ENCODE measurements at places on chromosomes 5 and 9. TPM values are rescaled to one million over a fixed set of nuclear protein-coding genes. Genes with fewer than 3 reads are reported as not detected.

DNA sequence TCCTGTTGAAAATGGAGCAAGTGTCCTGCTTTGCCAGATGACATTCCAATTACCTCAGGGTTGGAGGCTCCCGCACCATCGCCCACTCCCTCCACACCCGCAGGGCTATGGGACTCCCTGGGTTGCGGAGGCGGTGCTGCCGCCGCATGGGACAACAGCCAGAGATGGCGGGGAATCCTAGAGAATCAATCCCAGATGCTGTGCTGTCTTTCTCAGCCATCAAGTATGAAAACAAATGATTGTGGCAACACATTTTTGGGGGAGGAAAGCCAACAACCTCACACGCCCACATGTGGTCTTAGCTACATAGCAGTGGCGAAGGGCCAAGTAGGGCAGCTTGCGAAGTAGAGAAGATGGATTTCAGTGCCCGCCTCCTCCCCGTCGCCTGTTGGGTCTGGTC lies 46.7 kb downstream of the IL31RA start:
- DNase-seq = peak; percentile 97

The SCGB3A2 gene
- not detected for total RNA-seq

DNA sequence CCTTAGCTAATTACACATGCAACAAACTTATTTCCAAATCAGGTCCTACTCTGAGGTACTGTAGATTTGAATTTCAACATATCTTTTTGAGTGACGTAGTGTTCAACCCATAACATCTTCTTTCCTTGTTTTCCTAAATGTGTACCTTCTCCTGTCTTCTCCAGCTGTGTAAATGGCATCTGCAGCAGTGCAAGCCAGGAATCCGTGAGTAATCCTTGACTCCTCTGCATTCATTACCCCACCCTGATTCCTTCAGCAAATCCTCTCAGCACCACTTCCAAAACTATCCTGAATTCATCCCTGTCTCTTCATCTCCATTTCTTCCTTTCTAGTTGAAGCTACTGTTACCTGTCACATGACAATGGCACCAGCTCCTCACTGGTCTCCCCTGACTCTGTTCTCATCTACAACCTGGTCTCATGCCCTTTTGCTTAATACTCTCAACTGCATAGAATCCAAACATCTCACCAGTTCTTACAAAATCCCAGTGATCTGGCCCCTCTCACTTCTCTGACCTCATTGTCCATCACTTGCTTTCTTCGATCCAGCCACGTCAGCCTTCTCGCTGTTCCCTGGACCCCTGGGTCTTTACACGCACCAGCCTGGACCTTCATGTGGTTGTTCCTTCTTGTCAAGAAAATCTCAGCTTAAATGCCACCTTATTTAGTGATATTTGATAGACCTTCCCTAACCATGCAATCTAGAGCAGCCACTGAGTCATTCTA lies 14.6 kb upstream of the TRAF1 start:
- DNase-seq = peak; percentile 76

DNA sequence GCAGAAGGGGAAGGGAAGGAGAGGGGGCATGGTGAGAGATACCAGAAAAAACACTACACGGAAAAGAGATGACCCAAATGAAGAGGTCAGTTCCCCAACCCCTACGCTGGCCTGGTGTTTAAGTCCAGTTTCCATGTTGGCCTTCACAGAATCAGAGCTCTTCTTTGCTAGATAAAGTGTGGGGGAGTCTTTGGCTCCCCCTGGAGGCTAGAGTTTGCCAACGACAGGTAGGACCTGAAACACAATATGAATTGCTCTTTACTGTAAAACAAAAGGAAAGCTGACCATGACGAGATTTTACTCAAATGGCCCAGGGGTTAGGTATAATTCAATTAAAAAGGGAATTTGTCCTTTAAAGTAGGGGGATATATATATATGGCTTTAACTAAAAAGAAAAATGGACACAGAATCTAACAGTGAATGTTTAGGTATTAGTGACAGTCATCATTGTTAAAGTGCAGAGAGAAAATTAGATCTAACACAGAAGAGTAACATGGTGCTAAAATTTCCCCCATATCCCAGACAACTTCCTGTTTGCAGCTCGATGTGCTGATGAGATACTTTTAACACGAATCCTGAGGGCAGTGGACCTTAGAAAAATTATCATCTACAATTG lies 92.0 kb downstream of the SV2C start:
- DNase-seq = peak; percentile 43

DNA sequence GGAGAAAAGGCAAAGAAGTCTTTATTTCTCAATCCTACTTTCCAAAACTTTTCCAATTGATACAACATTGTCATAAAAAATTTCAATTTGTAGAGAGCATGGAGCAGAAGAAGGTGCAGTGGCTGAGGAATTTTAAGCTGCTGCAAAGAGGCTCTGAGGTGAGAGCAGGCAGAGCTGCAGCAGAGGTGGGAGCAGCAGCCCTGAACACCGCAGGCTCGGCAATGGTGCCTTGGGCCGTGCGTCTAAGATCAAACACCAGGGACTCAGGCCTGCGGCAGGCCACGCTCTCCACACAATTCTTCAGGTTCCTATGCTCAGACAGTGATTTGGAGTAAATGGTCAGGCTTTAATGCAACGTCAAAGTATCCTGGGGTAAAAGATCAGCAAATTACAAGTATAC lies 46.3 kb downstream of the SIL1 start:
- DNase-seq = no peak

- DNase-seq = no peak
Observed at GRCh38 chr5:6787941-6788340, 74.7 kb downstream of the TENT4A start.

DNA sequence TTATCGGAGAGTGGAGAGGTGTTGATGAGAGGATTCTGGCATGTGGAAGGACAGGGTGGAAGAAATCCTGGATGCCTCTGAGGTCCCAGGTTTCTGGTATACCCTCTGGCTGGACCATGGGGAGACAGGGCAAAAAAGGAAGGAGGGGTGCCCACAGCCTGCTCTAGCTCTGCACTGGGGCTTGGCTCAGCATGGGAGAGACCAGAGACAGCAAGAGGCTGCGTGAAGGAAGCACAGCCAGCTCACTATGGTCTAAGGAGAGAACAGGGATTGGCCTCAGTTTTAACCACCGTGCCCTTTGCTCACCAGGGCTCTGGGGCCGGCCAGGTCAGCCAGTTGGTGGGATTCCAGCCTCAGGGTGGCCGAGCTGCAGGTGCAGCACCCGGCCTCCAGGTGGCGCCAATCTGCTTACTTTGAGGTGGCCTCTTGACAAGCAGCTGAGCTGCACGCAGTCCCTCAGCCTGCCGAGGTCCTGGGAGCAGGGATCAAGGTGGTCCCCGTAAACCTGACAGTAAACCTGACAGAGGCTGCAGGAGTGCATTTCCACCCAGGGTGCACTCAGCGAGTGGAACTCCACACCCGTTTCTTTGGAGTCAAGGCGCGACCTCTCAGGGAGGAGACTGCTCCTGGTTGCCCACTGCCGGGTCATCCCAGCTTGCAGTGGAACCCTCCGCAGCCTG lies 25.0 kb upstream of the SPTLC1 start:
- peak; percentile 70 for DNase-seq

The CDC20B gene
- total RNA-seq = not detected

The PROP1 gene
- total RNA-seq = not detected

The ZNF883 gene
- 4.3 TPM for total RNA-seq

Data from fibroblast of the aortic adventitia (primary cell).